ENCODE measurements at places on chromosomes 5 and 9.
A peak's percentile ranks its signal among the peaks of the same experiment; 100 is the strongest.

DNA sequence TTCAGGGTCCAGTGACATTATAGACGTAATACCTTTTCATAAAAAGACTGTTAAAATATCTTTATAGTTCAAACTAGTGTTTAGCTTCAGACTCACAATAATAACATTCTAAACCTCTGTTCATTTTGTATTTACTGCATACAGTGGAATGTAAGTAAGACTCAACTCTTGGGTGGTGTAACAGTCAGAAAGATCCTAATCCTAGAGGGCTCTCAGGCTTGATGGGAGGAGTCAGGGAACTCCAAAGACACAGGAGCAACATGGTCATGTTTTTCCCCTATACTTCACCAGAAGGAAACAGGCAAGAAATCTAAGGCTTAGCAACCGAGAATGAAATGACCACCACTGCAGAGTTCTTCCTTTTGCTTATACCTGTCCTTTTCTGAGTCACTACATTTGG is 82.6 kb downstream of the MRPS27 start:
- DNase-seq, result no peak

GRCh38 chr5:83199126-83199525 is 121.8 kb downstream of the XRCC4 start:
- DNase-seq, result no peak

DNA sequence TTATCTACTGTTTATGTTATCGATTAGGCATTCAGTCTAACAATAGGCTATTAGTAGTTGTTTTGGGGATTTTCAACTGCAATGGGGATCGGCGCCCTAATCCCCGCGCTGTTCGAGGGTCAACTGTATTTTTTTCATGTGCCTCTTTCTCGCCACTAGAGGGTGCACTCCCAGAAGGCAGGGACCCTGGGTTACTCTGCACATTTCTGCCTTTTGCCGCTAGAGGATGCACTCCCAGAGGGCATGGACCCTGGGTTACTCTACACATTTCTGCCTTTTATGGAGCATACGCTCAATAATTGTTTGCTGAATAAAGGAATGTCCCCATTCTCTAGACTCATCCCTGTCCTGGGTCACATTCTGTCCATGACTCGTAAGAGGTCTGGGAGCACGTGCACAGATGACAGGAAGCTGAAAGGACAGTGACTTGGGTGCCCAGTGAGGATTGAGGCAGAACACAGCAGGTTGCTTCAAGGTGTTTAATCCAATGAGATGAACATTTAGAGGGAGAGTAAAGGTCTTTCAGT is 27.9 kb upstream of the RECK start:
- DNase-seq, result peak; percentile 6

GRCh38 chr9:131545786-131546335 is 538 bp downstream of the PRRT1B start:
- no peak for DNase-seq

DNA sequence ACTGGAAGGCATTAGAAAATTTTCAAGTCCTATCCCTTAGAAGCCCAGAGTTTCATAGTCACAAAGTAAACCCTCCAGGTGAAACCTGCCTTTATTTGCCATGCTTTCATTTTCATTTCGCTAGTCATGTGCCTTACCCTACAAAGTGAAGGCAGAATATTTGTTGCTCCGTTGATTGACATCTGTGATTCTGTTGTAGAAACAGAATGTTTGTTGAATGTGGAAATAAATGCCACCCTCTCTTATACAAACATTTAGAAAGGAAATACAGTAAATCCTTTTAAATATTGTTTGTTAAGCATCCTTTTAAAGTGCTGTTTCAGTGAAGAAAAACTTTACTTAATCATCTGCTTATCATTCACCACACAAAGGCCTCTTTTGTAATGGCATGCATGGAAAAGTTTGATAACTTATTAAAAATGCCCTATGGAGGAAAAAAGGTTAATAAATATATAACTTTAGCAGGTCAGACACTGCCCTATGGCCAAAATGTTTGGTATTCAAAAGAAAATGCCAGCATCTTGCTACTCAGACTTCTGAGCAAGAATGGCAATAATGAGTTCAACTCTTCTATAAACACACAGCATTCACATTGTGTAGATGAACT is 34.3 kb upstream of the CAST start:
- no peak for DNase-seq

DNA sequence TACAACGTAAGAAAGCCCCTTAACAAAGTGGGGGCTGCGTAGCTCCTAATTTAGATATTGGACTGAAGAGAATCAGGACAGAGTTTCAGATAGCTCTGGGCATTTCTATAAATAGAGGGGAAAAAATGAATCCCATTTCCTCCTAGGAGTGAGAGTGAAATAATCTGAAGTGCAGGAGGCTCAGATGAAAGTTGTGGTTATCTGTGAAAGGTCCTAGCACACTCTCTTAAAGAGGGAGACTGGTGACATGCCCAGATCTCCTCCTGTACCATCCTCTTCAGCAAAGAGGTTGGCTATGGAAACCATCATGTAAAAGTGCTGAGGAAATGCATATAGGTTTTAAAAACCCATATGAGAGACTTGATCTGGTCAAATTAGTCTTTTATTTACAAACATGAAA is 143.4 kb downstream of the GABRB2 start:
- no peak for DNase-seq

DNA sequence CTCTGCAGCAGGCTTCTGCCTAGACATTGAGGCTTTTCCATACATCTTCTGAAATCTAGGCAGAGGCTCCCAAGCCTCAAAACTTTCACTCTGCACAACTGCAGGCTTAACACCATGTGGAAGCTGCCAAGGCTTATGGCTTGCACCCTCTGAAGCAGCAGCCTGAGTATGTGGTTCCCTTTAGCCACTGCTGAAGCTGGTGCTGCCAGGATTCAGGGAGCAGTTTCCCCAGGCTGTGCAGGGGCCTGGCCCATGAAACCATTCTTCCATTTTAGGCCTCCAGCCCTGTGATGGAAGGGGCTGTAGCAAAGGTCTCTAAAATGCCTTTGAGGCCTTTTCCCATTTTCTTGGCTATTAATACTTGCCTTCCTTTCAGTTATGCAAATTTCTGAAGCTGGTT is 680.3 kb upstream of the FTMT start:
- no peak for DNase-seq

DNA sequence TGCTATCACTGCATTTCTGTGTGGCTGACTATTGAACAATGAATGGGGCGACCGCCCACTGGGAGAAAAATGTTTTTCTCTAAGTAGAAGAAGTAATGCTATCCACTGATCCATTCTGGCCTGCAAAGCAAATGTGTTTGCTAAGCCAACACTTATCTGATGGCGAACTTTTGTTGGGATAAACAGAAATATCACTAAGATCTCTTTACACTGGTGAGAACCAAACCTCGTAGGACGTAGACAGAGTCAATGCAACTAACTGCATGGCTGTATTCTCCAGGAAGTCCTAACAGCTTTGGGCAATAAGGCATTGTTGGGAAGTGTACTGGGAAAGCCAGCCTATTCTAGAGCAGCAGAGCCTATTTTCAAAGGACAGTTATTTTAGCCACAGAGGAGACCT is 77.7 kb downstream of the ANKH start:
- DNase-seq, result no peak

DNA sequence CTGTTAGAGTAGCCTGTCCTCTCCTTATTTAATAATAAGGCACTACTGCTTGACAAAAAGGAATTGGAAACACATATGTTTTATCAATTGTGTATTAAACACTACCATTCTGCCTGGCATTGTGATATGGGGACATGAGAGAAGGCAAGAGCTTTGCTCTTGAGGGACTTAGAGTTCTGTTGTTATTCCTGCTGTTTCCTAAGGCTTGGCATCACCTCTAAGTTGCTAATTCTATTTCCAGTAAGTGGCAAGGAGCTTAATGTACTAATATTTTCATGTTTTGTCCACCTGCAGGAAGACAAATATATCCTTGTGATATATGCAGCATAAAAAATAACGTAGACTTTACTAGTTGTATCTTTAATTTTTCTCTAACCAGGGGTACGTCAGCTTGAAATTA is 12.6 kb downstream of the HMGCR start:
- DNase-seq, result no peak

GRCh38 chr5:169647566-169647965 is 10.5 kb downstream of the DOCK2 start:
- no peak for DNase-seq

Data from activated naive CD4-positive, alpha-beta T cell (primary cell).